ENCODE measurements at places on chromosomes 7 and 10.
A peak's percentile ranks its signal among the peaks of the same experiment; 100 is the strongest.

GRCh38 chr7:108385834-108386422, 70.3 kb downstream of the NRCAM start:
- DNase-seq, result no peak

GRCh38 chr7:101233907-101234547, 3.6 kb downstream of the CLDN15 start:
- DNase-seq, result no peak

- no peak for DNase-seq
These were observed 36.4 kb downstream of the LHPP start for GRCh38 chr10:124498056-124498455.

DNA sequence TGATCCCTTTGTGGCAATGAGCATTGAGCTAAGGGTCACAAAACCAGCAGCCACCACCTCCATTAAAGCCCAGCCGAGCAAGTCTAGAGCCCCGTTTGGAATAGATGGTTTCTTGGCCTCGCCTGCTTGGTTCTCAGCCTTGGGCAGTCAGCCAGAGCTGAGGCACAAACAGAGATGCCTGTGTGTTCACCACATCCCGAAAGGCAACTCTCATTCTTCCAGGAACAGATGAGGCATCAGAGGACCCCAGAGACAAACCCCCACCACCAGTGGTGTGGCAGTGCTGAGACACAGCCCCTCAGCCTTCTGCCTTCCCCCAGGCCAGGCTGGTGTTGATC, 203.3 kb upstream of the ZMIZ1 start:
- DNase-seq, result no peak

- DNase-seq, result no peak
These were observed 98.9 kb downstream of the WDR11 start for GRCh38 chr10:120950051-120950561.

- DNase-seq, result no peak
These were observed 222.5 kb downstream of the AHR start for GRCh38 chr7:17520941-17521340.

DNA sequence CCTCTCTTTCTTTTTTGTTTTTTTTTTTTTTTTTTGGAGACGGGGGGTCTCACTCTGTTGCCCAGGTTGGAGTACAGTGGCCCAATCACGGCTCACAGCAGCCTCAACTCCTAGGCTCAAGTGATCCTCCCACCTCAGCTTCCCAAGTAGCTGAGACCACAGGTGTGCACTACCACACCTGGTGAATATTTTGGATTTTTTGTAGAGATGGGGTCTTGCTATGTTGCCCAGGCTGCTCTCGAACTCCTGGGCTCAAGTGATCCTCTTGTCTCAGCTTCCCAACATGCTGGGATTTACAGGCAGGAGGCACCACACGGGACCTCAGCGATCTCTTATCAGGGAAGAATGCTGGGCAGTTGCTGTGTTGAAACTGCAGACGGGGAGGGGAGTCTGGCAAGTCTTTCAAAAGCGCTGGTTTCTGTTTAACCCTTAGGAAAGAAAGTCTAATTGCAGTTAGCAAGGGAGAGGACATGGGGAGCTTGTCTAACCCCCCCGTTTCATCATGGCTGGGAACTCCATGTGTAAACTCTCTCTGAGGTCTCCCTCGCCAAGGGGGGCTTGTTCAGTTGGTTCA, 39.6 kb upstream of the LMTK2 start:
- DNase-seq, result no peak

GRCh38 chr7:51035716-51036115, 253.0 kb upstream of the GRB10 start:
- DNase-seq, result no peak

- no peak for DNase-seq
These were observed 14.8 kb downstream of the FANK1 start for GRCh38 chr10:125911145-125911544.

DNA sequence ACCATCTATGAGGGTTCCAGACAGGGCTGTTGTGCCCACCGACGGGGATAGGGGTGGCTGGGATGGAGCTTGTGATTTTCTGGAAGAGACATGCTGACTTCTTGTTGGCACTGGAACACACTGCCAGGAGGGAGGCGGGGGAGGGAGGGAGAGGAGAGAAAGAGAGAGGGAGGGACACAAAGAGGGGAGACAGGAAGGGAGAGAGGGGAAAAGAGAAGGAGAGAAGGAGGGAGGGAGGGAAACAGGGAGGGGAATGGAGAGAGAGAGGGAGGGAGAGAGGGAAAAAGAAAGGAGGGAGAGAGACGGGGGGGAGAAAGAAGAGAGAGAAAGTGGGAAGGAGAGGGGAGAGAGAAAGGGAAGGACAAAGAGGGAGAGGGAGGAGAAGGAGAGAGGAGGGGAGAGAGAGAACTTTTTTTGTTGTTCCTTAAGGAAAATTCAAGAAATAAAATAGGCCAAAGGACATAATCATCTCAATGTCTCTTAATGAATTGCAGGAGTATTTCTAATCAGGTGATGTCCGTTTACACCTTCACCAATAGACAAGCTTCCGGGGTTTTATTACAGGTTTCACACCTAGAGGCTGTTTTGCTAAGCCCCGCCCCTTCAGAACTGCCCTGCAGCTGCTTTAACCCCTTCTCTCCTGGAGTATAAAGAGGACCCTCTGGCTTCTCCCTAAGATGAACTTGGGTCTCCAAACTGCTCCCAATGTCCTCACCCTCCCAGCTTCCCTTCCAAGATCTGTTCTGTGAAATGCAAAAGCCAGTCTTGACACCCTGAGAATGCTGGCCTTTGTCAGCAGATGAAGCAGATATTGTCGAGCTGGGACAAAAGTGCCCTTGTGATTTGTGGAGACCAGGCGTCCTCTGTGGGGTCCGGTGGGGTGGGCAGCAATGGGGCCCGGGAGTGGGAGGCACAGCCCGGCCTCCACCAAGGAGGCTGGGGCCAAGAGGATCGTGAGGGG, 82.0 kb upstream of the GTF2IRD1 start:
- DNase-seq, result peak; percentile 22

DNA sequence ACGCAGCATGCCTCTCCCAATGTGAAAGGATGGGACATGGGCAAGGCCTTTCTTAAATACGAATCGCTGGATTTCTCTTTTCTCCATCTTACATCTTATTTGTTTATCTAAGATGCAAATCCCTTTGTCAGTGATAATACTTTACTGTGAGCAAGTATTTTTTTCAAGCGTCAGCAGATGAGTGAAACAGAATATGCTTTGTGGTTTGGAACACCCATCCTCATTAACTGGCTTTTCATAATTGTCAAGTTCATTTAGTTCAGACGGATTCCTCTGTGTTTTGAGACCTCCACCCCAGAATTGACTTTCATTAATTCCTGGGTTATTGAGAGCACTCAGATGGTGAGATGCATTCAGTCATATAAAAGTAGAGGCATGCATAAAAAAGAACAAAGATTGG, 149.8 kb downstream of the NSUN6 start:
- DNase-seq, result no peak

All from activated T-cell treated with anti-CD3 and anti-CD28 coated beads, Interleukin-2, amount 50 U/mL, for 48 hours (primary cell).